Fibroblast of skin of left biceps (primary cell): ENCODE measurements at places on chromosomes 5 and 9.

- no peak for DNase-seq
Measured at GRCh38 chr5:37735649-37736347, 104.0 kb downstream of the GDNF start.

DNA sequence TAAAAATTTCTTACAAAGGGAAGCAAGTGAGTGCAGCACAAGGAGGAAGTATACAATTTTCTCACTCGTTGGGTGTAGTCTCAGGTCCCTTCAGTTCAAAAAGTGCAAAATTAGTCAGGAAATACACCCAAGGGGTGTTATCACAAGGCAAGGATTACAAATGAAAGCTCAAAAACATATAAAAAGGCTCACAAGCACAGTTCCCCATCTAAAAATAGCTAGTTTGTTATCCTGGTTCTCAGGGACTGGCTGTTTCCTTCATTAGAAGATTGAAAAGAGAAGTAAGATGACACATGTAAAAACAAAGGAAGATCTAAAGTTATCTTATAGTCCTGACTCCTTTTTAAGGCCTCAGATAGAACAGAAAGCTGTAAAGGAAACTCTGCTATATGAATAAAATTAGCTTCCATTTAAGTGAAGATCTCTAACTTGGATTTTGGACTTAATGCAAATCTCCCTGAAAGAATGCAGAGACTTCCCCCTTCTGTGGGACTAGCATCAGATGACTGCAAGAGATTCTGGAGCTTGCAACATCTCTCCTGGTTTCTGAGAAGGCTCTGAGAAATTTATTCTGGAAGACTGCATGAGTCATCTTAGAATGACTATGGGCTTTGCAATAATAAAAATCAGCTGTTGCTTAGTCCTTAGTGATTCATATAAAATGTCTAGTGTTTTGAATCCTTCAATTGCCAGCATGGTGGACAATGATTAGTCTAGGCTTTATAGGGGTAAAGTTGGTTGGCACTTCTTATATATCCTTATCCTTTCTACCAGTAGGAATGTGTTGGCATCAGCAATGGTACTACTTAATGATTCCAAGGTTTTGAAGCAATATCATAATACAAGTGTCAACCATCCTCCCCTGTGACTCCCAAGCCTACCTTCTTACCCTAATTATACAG, 25.4 kb downstream of the DAB2 start:
- DNase-seq, result peak; percentile 97

DNA sequence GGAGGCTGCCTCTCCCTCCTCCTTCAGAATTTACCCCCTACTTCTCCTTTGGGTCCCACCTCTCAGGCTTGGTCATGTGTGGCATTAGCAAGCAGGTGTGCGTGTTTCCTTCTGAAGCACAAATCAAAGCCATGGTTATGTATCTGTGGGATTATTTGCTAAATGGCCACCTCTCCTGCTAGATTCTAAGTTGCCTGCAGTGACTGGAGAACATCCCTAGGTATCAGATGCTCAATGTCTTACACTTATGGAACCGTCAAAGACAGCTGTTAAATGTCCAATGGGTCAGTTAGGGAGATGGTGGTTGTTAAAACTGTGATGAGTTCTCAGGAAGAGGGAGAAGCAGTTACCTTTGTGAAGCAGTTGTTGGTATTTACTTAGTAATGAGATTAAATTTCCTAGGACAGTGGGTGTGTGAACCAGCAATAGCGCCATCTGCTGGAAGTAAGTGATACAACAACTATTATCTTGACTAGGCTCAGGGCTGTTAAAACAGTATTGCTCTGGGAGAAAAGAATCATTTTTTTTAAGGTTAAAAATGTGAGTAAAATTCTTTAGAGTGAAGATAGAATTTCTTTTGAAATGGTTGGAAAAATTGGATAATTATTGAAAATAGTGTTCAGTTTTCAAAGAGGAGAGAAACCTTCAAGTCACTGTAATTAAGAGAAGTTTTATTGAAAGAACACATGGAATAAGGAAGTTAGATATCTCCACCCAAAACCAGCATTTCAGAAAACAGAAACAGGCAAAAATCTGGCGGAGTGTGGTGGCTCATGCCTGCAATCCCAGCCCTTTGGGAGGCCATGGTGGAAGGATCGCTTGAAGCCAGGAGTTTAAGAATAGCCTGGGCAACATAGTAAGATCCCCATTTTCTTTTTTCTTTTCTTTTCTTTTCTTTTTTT, 71.3 kb downstream of the TMC1 start:
- DNase-seq, result no peak

GRCh38 chr9:27086818-27087680, 22.0 kb upstream of the TEK start:
- DNase-seq, result no peak

DNA sequence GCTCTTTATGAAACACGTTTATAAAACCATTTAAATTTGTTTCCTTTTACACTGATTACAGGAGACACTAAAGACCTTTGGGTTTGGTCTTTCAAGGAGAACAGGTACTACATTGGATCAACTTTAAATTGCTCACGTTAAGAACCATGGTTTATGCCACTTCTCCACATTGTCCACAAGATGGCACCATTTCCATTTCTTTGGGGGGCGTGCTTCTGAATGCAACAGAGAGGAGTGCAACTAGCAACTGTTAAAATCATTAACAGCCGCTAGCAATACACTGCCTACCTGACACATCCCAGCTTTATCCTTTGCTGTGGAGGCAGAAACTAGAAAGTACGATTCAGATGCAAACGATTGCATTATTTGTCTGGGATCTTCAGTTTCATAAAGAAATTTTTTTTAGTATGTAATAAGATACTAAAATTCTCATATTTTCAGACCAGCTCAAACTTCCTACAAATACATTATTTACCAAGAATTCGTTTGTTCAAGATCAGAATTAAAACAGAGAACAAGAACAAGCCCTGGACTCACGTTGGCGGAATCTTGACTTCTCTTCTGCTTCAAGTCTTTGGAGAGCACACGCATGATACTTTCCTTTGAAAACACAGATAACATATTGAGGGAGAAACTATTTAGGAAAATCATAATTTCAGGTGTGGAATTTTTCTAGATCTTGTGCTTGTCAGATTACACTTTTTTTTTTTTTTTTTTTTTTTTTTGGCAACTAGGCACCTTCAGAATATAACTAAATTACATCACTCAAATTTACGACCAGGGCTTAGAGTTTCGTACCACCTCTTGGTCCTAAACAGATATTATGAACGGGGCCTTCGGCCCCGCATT, 702 bp downstream of the CDC20B start:
- DNase-seq, result peak; percentile 51

DNA sequence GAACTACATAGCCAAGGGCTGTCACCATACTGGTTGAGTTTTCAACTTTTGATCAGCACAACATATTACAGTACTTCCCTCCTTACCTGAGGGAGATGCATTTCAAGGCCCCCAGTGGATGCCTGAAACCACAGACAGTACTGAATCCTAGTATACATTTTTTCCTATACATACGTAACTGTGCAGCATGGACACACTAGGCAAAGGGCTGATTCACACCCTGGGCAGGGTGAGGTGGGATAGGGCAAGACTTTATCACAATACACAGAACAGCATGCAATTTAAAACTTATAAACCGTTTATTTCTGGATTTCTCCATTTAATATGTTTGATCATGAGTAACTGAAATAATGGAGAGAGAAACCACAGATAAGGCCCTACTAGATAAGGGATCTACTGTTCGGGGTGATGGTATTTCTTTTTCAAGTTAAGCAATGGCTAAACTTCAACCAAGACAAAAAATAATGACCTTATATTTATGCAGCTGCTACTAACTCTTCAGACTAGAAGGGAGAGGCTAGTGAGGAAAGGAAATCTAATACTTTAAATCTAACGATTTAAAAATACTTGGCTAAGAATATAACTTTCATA, 186.9 kb upstream of the GNA14 start:
- DNase-seq, result no peak

DNA sequence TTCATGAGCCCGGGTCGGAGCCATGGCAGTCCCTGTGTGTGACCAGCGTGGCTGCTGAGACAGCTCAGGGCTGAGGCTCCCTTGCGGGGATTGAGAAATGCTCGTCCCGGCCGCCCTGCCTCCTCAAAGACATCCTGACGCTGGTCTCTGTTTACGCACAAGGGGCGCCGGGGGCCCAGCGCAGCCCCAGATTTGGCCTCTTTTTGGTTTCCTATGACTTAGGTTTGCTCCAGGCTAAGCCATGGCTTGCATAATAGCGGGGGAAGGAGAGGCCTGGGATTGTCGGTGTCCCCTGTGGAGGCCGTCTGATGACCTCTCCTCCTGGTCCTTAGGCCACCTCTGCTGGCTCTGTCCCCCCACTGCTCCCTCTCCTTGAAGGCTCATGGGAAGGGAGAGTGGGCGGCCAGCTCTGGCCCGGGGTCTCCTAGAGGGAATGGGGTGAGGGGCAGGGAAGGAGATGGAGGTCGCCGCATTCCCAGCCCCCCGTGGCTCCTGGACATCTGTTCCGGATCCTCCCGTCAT, 3.5 kb downstream of the LAMC3 start:
- no peak for DNase-seq

GRCh38 chr9:130200038-130200849, 28.0 kb downstream of the NCS1 start:
- no peak for DNase-seq

GRCh38 chr9:109923806-109924205, 143.8 kb downstream of the PALM2AKAP2 start:
- no peak for DNase-seq

DNA sequence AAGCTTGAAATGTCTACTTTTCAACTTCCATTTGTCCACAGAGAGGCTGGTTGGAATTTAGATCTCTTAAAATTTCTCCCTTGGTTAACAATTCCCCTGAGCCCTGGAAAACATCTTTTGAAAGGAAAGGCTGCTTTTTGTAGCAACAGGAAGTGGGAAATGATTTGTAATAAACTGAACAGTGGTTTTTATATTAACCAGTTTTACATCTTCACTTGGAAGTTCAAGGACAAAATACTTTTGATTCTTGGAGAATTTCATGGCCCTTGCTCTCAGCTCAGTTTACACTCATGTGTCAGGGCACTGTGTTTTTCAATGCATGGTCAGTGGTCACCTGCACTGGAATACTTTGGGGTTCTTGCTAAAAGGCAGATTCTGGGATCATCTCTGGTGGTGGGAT, 9.9 kb downstream of the MLANA start:
- DNase-seq, result no peak

DNA sequence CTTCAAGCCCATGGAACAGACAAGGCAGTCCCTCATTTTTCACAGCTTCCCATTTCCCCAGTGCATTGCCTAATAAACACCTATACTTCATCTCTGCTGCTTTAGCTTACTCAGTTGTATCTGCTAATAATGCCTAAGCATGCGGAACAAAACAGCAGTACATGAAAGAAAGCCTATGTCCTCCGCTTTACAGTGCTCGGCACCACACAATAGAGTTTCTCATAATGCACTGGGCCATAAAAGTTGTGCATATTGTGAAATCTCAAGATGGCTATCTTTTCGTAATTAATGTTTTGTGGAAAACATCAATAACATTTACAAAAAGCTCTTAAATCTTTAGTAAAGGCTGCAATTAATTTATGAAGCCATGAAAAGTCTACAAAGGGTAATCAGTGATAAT, 69.3 kb downstream of the DENND1A start:
- DNase-seq, result no peak

DNA sequence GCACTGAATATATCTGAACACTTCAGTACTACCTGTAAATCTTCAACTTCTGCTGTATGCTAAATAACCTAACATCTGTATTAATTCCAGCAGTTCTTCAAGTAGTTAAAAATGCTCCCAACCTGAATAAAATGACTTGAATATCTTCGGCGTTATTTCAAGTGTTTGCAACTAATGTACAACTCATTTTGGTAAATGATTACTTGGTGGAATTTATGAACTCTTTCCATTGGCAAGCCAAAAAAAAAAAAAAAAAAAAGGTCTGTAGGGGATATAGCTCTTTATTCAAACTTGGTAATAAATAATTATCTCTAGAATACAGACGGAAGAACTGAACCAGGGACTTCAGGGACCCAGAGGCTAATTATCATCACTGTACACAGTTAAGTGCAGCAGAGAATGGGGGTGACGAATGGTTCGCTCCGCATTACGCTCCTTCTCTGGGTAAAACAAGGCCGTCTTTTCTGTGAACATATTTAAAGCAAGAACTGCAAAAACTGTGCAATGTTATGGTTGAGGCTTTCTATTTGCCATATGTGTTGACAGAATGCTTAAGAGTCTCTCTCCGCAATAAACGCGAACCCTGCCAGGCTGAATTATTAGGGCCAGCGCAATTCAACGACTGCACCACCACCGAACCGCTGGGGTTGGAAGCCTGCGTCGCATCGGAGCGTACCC, 1.9 kb upstream of the ERBIN start:
- no peak for DNase-seq

DNA sequence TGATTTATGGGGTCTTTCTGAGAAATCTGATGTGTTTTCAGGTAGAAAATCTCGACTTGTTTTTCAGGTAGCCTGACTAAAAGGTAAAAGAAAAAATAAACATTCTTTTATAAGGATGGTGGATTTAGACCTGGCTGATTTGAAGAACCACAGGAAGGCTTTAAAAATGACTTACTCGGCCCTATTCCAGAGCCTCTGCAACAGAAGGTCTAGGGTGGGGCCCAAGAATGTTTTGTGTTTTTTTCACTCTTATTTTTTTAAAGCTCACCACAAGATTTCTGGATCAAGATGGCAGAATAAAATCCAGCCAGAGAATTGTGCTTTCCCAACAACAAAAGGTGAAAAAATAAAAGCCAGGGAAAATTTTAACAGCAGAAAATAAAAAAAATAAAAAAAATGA, 59.1 kb downstream of the FNBP1 start:
- no peak for DNase-seq

DNA sequence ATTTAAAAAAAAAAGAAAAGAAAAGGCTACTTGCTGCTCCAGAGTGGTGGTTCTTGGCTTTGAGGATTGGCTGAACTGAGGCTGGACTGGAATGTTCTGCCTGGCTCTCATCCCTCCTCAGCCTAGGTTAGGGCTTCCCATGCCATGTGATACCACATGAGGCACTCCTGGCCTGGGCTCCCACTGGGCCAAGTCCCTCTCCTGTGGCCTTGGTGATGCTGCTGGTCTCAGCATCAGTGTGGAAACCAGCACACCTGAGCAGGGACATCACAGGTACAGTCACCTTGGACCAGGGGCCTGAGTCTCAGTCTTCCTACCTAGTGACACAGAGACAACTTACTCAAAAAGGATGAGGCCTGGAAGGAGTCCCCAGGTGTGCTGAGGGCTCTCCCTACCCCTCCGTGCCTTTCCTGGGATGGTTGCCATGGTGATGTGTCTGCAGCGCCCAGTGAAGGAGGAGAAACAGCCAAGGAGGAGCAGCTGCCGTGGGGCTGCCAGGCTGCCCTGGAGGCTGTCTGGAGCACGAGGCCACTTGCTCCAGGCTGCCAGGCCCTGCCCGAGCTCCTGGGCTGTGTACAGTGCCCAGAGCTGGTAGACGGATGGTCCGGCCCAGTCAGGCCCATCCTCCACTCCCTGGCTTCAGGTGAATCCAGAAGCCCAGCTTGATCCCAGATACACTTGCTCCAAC, 71.0 kb downstream of the WNK2 start:
- DNase-seq, result no peak

- DNase-seq, result no peak
Measured at GRCh38 chr5:8601831-8602354, 732.9 kb downstream of the MTRR start.
